B cell (primary cell): ENCODE measurements at places on chromosomes 5 and 9. TPM values are rescaled to one million over a fixed set of nuclear protein-coding genes. Genes with fewer than 3 reads are reported as not detected.

MRPS2 gene
- total RNA-seq = 26.7 and 28.2 TPM in 2 replicates

ITGA1 gene
- total RNA-seq = 0.05 and 0.74 TPM in 2 replicates

CEMIP2 gene
- total RNA-seq = 86.9 and 90.6 TPM in 2 replicates

SLC36A3 gene
- not detected in 2 replicates for total RNA-seq

PTGS1 gene
- 9.5 and 10.4 TPM in 2 replicates for total RNA-seq
